Left lung (tissue), 14 donors: ENCODE measurements at places on chromosomes 11 and 22. TPM values are rescaled to one million over a fixed set of nuclear protein-coding genes. Genes with fewer than 3 reads are reported as not detected.

- DNase-seq = no peak
These were observed 715.1 kb upstream of the API5 start for GRCh38 chr11:42596576-42597145.

DNA sequence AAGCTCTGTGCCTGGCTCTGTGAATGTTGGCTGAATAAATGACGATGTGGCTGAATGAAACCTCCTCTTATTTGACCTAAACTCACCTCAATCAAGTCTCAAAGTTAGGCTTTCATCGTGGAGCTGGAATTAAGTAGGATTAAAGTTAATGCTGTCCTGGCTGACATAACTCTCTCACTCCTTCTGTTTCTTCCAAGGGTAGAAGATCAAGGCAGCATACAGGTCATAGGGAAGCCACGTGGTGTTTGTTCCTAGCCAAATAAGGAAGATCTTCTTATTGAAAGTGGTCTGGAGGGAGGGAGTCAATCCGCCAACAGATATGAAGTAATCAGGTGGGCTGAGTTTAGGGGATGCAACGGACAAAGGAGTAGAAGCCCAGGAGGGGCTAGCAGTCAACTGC is 59.5 kb downstream of the TRIM29 start:
- DNase-seq = no peak

DNA sequence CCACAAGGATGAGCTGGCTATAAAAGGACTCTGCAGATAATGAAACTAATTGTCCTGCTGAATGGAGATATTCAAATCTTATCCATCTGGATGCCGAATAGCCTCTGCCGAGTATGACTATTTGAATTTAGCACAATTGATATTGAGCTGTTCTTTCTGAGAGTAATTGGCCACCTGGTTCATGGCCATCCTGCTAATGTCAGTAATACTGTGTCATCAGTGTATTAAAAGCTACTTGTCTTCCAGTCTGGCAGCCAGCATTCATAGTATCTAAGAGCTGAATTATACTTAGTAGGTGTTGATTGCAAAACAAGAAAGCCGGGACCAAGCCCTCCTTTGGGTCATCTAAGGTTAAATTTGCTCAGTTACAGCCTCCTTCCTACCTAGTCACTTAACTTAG is 310.7 kb upstream of the NCAM1 start:
- no peak for DNase-seq

DNA sequence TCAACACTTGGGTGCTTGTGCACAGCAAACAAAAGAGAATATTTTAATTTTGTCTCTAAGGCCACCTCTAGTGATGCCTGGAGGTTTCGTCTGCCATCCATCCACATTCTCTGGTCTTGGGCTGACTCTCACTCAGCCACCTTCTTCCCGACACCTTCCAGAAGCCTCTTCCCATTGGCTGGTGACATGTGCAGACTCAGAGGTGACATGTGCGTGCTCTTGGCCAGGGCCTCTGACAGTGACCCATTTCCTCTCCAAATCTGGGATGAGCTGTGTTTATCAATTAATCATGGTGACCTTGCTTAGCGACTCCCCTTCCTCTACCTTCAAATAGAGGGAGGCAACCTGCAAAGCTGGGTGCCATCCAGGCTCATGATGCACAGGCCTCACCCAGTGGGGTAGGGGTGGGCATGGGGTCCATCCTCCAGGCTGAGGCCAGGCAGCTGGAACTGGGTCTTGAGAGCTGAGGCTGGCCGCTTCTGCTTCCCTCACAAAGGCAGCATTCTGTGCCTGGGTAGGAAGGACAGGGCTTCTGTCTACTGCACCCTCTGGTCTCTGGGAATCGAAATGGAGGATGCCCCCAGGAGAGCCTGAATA is 91.8 kb downstream of the DHCR7 start:
- DNase-seq = no peak

- no peak for DNase-seq
These were observed 1228.6 kb downstream of the LRRC4C start for GRCh38 chr11:40230821-40231220.

DNA sequence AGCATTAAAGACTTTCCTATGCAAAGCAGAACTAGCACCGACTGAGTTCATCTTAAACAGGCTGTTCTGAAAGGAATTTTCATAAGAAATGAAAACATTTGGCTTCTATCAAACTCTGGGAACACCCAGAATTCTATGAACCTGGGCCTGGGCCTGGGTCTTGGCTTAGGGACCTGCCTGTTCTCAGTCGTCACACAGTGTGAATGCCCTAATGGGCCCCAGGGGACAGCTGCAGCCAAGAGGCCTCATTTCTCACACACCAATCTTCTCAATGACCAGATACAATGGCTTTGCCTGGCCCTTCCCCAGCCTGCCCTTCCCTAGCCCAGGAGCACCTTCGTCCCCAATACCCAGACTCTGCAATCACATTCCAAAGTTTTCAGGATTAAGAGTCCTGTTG is 234.9 kb upstream of the ARHGAP20 start:
- DNase-seq = no peak

GRCh38 chr11:47398011-47398410 is 10.4 kb upstream of the SLC39A13 start:
- no peak for DNase-seq

- no peak for DNase-seq
These were observed 94.6 kb upstream of the CD82 start for GRCh38 chr11:44470854-44471253.

GRCh38 chr22:19039796-19040280 is 82.4 kb downstream of the DGCR2 start:
- no peak for DNase-seq

The DBX1 gene
- not detected for polyA plus RNA-seq

The LARGE1 gene
- polyA plus RNA-seq = 28.7 TPM

The HOATZ gene
- polyA plus RNA-seq = 9.6 TPM

The GGT5 gene
- 13.6 TPM for polyA plus RNA-seq

The GAS2 gene
- polyA plus RNA-seq = 10.2 TPM

The ST14 gene
- 41.3 TPM for polyA plus RNA-seq
